NCI-H1417 treated with DMSO at 0.1 percent for 48 hours (cell line): ENCODE measurements at places on chromosomes 16 and 17.

DNA sequence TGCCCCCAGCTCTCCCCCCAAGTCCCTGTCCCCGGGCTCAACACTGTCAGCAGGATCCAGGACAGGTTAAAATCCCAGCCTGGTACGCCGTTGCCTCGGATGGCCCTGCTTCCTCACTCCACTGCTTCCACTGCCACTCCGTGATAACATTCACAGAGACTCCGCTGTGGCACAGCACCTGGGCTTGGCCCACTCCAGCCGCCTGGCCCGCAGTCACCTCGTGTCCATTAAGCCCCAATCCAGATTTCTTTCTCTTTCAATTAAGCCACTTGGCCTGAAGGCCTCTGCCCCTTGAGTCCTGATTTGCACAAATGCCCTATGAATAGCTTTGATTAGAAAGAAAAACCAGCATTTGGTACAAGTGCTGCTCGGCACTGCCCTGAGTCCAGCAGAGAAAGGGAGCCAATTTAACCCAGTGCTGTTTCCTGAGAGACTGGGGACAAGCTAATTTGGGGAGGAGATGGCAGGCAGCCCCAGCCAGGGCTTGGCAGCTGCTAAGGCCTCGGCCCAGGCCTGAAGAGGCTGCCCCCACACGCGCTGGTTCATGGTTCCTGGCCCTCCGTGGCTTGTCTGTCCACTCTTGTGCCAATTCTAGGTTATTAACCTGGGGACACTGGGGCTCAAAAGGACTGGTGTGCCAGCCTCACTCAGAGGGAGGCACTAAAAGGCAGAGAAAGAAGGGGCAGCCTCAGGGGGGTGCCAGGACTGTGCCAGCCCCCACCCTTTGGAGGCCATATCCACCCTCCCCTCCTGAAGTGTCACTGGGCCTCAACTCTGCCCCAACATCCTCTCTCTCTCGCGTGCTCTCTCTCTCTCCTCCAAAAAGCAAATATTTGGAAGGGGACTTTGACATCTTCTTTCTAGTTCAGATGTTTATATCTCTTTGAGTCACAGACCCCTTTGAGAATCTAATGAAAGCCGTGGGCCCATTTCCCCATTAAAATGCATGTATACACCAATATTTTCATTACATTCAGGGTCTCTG lies 29.8 kb upstream of the SPPL2C start:
- no peak for DNase-seq

DNA sequence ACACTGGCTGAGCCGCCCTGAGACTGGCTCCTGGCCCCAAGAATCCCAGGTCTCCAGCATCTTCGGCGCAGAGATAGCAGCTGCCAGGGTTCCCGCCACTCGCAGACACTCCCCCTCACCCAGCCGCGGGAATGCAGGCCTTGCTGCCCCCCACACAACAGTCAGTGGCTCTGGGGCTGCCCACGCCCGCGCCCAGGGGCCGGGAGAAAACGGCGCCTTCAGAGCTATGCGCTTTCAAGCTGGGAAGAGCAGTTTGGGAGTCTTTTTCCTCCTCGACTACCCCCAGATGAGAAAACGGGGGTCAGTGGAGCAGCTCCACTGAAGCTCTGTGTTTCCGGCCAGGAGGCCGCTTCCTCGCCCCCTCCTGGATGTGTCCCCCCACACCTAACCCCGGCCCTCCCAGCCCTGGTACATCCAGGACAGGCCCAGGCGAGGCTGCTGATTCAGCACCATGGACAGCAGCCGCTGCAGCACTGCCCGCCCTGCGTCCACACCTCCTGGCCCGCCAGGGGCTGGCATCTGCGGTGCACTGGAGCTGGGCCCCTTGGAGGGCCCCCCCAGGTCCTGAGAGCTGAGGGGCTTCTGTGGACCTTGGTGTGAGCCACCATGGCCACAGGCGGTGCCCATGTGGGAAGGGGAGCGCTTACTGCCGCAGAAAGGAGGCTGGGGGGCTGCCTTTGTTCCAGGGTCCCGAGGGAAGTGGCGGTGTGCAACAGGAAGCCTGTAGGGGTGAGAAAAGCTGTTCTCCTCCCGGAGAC lies 35.7 kb downstream of the CACNA1H start:
- DNase-seq: no peak

- no peak for DNase-seq
These were observed 130.6 kb upstream of the KCNJ16 start for GRCh38 chr17:69944406-69944805.

DNA sequence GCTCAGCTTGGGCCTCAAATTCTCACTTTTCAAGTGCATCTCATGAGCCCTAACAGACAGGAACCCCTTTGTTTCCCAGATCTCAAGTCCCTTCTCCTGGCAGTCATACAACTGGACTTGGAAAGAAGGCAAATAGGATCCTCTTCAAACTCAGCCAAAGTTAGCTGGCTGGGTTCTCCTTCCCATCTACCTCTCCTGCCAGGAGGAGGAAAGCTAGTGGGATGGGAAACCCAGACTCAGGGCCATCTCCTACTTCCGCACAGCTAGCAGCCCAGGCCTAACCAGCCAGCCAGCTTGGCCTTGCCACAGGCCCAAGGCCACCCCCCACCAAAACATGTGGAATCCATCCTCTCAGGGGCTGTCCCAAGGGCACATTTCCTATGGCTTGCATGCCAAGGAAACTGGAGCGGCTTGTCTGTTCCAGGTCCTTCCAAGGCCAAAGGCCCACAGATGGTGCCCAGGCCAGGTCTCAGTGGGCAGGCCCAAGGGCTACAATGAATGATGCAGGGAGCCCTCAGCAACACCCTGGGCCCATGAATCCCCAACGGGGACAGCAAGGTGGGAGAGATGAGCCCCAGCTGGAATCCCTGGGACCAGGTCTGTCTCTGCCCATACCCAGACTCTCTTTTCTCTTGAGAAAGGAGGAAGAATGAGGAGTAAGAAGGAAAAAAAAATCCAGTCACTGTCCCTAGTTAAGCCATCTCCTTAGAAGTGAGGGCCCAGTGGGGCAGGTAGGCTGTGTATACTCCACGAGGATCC lies 1.7 kb downstream of the SMARCD2 start:
- DNase-seq: no peak

DNA sequence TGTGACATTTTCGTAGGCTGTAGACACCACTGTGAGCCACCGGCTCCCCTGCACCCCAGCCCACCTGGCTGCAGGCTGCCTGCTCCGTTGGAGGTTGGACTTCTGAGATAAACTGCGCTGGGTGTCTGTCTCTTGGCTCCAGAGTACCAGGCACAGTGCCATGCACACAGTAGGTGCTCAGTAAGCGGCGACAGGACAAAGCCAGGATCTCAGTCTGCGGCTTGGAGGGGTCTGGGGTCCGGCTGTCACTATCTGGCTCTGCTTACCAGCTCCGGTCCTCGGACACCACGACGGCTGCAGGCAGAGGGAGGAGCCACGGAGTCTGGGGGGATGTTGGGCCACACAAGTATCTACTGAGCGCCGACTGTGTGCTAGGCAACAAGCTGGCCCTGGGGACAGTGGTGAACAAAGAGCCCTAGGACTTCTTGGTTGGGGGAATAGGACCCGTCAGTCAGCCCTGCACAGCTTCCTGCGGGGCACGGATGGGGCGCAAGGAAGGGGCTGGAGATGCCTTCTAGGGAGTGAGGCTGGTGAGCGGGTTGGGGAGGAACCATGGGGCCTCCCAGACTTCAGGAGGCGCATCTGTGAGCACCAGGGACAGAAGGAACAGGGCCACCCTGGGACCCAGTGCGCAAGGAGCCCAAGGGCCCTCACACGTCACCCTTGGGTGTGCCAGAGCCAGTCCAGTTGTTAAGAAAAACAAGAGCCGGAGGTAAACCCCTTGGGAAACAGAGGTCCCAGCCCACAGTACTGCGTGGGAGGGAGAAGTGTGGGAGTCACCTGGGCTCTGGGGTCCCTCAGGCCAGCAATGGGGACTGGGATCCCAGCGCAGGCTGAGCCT lies 17.3 kb downstream of the JPH3 start:
- DNase-seq: no peak

GRCh38 chr16:83813823-83814658 lies 6.3 kb downstream of the HSBP1 start:
- no peak for DNase-seq

GRCh38 chr17:28112181-28112580 lies 69.7 kb downstream of the NLK start:
- DNase-seq: no peak

DNA sequence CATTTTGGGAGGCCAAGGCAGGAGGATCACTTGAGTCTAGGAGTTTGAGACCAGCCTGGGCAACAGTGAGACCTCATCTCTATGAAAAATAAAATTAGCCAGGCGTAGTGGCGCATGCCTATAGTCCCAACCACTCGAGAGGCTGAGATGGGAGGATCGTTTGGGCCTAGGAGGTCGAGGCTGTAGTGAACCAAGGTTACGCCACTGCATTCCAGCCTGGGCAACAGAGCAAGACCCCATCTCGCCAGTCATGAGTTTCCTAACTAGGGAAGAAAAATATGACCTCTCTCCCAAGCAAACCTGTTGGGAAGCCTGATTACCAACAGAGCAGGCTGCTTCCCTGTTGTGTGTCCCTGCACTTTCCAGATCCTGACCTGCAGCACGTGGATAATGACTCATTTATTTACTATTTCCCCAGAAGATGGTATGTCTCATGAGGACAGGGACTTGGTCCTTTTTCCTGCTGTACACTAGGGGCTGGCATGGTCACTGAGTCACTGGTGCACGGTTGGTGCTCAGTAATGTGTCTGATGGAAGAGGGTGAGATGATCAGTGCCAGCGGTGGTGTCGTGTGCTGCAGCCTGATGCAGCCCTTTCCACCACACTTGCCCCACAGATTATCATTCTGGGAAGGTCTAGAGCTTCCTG lies 30.8 kb downstream of the NMT1 start:
- DNase-seq: no peak

DNA sequence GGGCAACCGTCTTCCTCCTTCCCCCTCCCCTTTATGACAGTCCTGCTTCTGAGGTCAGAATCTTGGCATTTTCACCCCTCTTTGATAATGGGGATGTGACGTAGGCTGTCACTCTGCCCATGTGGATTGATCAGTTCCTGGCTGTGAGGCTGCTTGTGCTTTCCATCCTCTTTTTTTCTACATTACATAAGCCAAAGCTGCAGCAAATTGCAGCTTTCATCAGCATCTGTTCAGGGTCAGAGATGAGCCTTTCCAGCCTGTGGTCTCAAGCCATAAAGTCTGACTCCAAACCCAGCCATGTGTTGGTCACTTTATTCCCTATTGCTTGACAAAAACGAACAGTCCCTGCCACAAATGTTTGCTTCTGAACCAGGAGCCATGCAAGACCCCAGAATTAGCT lies 535.1 kb downstream of the CDH11 start:
- no peak for DNase-seq

- DNase-seq: no peak
These were observed 27.3 kb downstream of the KDM8 start for GRCh38 chr16:27230562-27231001.

DNA sequence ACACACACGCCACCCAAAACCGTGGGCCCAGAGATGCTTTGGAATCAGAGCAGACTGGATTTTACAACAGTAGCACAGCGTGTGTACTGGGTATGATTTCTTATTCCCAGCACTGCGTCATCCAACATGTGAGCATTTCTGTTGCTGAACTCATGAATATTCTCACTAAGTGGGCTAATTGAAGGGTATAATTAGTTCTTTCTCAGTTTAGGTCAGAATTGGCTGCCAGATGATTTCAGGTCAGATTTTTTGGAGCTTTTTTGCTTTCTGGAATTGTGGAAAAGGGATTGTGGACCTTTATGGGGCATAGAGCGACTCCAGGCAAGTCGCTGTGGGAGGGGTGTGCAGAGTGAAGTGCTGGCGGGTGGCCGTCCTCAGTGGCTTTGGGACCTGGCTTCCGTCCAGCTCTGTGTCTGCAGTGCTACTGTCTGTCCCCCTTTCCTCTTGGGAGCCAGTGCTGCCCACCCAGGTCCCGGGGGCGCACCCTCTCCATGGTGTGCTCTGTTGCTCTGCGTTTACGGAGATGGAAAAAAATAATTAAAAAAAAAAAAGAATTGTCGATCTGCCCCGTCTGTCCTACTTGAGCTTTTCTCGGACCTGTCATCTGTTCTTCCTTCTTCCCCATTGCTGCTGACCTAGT lies 25.0 kb downstream of the FOXK2 start:
- DNase-seq: no peak

DNA sequence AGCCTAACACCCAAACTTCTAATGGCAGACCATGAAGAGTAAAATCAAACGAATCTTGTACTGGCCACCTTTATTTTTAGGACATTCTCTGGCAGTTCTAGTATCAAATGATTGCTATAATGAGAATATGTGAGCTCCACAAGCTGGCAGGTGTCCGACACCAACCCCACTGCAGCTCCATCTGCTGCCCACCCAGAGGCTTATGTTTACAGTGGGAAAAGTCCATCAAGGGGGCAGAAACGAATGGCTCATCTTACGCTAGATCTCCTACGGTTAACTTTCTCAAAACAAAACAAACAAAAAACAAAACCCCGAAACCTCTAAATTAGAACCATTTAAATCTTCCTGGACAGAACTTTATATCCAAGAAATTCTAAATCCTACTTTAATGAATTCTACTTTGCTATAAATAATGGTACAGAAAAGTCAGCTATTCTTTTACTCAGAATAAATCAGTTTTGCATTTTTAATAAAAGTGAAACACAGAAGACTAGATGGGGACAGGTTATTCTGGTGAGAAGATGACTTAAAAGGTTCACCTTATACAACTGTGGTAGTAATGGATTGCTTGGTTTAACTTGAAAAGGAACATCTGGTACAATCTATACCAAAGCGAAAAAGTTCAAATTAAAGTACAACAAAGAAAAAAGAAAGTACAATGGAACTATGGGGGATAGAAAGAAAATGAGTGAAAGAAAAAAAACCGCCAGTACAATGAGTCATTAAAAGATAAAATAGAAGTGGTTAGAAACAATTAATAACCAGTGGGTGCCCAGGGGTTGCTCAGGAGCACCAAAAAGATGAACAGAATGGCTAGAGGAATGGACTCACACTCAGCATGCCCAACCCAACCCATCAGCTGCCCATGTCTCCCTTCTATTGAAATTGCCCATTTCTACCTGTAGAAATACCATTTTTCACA lies 40.2 kb downstream of the GRB2 start:
- no peak for DNase-seq

DNA sequence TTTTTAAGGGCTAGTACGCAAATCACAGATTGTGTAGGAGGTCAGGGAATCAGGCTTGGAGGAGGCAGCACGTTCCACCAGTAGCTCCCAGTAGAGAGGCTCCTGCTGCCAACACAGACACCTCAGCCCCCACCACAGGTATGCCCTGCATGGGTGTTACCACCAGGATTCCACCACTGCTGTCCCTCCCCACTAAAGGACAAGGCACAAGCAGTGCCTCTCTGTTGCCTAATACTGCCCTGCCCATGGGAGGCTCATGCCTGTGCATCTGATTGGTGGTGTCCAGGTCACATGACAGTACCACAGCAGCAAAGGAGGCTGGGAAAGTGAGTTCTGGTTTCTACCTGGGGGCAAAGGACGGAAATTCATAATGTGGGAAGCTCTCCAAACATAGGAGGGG lies 33.6 kb upstream of the CACNG4 start:
- DNase-seq: no peak

- no peak for DNase-seq
These were observed at the start of gene IRF8 for GRCh38 chr16:85898521-85899442. Gene IRF8 (plus strand): TSS chr16:85899162. CDS start chr16:85903016, 3,854 bp downstream.
